ENCODE measurements at places on chromosomes 5 and 9. TPM values are rescaled to one million over a fixed set of nuclear protein-coding genes. Genes with fewer than 3 reads are reported as not detected.

DNA sequence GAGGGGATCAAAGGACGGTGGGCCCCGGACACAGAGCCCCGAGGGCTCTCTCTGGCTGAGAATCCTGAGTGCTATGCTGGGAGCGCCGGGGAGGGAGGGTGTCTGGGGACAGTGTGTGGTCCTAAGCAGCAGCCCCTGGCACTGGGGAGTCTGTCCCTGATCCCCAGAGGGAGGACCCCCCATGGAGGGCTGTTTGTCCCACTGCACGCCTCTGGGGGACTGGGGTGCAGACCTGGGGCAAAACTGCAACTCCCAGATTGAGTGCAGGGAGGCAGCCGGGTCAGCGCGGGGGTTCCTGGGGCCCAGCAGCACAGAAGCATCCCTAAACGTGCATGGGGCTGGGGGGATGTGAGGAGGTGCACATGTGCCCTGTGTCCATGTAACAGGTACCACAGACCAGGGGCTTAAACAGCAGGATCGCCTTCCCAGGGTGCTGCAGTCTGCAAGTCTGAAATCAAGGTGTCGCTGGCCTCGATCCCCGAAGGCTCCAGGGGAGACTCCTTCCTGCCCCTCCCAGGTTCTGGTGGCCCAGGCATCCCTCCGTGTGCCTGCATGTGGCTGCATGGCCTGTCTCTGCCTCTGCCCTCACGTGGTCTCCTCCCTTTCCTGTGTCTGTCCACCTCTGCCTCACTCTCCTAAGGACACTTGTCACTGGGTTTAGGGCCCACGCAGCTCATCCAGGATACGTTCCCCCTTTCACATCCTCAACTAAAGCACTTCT is 35.9 kb upstream of the IRX4 start:
- DNase-seq = no peak

- no peak for DNase-seq
Observed at GRCh38 chr5:33857037-33857436, 34.8 kb downstream of the ADAMTS12 start.

- DNase-seq = no peak
Observed at GRCh38 chr9:136229096-136230065, 16.2 kb downstream of the QSOX2 start.

DNA sequence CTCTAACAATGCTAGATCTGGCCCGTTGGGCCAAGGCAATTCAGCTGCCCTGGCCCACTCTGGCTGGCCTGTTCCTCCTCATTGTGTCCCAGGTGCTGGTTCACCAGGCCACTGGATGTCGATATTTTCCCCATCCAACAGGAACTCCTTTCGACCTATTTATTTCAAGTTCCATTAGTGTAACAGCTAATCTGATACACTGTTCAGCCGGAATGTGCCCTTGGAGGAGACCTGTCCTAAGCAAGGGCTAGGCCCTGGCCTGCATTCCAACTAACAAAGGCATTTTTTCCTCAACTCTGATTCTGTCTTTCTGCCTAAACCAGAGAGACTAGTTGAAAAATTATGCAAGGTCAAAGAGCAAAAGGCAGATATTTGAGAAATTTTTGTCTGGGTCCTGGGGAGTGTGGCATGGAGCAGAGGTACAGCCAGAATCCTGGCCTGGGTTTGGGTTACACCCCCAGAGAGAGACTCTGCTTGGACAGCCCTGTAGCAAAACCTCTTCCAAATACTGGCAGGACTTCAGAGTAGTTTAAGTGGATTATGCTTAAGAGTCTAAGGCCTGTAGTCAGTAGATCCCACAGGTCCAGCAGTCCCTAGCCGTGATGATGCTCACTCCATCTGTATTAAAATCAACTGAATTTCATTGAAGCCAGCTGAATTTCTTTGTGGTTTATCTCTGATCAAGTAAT is 36.1 kb downstream of the MARCHF11 start:
- no peak for DNase-seq

DNA sequence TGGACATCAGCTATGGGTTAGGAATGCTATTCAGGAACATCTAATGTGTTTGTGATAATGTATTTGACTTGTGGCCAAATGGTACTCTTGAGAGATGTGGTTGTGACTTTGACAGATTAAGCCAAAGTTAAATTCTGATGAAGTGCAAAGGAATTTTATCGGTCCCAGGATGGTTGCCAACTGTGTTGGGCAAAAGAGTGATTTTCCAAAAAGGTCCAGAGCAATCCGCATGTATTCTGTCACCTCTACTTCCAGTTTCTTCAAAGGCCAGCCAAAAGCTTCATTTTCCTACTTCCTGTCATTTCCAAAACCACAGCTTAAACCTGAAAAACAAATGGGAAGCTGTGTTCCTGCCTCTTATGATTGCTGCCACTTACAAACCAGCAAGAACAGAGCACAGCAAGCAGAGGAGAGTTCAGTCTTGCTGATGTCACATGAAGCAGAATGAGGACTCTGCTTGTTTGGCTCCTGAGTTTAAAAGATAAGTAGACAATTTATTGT is 59.8 kb downstream of the MARCHF3 start:
- no peak for DNase-seq

GRCh38 chr5:88924330-88924657 is 41.3 kb upstream of the MEF2C start:
- no peak for DNase-seq

GRCh38 chr5:68285851-68286611 is 70.5 kb downstream of the PIK3R1 start:
- DNase-seq = no peak

DNA sequence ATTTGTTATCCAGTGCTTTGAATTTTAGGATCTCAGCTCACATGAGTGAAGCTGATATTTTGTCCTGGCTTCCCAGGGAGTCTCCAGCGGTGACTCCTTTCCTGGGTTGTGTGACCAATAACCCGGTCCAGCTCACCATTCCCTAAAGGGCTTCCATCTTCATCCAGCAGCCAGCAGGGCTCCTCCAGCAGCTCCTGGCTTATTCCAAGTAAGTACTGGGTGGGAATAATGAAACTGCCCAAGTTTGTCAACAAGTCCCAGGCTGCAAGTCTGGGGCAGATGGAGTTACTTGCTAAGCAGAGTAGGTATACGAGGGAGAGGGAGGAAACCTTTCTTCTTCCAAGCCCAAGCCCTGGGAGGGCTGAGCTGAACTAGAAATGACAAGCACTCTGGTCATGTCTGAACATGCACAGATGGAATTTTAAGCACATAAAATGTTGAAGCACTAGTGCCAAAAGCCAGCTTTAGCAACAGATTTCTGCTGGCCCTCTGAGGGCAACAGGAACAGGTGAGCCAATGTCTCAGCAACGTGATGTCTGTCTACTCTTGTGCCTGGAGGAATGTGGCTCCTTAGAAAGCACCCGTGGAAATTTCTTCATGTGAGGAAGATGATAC is 153.7 kb upstream of the DAPK1 start:
- DNase-seq = no peak

DNA sequence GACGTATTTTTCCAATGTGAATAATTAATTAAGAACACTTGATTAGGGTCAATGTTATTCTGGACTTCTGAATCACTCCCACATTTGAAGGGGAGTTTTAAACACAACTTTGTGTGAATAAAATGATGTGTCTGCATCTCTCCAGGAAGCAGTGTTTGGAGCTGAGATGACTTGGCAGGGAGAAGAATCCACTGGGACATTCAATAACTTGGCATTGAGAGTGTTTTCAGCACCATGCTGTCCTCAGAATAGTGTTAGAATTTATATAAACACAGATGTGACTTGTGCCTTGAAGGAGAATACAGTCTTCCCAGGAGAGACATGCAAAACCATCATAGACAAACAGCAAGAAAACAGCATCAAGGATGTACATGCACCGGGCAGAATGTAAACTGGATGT is 32.7 kb upstream of the KCNMB1 start:
- no peak for DNase-seq

DNA sequence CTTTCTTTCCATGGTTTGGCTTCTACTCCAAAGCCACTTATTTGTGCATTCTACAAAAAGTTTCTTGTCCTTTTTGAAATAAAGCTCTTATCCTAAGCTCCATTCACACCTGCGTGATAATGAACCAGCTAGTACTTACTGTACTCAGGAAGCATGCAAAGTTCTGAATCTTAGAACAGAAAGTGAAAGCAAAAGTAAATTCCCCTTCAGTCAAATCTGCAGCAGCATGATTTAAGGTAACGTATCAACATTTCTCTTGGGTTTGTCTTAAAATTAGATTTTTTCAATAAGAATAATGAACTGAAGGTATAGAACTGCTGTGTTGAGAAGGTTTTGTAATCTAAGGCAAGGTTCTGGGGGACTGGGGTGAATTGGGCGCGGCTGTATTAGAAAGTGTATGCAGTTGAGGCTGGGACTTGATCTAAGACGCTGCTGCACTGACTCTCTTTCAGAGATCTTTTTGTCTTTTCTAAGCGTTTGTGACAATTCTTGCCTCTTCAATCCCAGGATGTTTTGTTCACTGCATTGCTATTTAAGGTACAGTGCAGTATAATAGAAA is at the start of gene ERAP2:
Gene ERAP2, plus strand, starts transcription at position 209 of the 559 bp plus-strand sequence. CDS start 3,186 bp downstream, outside the sequence.
- peak; percentile 34 for DNase-seq

DNA sequence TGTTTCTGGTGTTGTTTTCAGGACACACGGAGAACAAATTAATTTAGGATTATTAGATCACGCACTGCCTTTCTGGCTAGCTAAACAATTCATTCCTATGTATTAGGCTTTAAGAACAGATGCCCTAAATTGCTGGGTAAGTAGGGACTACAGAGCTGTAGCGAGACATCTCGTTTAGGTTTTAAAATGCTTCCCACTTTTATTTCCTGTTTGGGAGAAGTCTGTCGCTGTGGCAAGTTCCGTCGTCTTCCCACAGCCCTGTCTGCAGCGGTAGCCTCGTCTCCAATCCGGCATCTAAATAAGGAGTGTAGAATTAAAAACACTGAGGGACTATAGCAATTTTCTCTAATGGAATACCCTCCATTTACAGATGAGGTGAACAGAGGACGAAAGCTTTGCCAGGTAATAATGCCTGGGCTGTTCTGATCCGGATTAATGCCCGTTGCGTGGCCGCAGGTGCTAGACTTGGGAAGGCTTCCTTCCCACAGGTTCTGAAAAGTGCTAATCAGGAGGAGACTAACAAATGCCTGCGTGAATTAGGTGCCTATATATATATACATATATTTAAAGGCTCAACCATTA is 1.3 kb upstream of the TRIM36 start:
- DNase-seq = no peak

GRCh38 chr5:63128018-63128417 is 549.4 kb downstream of the LRRC70 start:
- DNase-seq = no peak

DNA sequence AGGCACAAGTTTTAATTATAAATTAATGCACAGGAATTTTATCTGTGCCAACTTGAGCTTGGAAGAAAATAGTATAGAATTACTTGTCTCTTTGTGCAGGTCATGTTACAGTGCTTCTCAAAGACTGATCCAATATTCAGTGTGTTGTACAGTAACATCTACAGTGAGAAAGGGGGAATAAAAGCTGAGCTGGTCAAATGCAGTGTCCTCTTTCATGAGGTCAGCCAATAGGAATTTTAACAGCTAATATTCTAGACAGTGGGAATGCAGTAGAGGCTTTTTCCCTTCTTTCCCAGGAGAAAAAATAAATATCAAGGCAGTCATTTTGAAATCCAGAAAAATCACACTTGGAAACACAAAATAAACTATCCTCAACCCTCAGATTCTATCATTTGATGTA is 95.7 kb upstream of the ITGA1 start:
- DNase-seq = no peak

- DNase-seq = no peak
Observed at GRCh38 chr5:45687701-45688100, 8.5 kb downstream of the HCN1 start.

DNA sequence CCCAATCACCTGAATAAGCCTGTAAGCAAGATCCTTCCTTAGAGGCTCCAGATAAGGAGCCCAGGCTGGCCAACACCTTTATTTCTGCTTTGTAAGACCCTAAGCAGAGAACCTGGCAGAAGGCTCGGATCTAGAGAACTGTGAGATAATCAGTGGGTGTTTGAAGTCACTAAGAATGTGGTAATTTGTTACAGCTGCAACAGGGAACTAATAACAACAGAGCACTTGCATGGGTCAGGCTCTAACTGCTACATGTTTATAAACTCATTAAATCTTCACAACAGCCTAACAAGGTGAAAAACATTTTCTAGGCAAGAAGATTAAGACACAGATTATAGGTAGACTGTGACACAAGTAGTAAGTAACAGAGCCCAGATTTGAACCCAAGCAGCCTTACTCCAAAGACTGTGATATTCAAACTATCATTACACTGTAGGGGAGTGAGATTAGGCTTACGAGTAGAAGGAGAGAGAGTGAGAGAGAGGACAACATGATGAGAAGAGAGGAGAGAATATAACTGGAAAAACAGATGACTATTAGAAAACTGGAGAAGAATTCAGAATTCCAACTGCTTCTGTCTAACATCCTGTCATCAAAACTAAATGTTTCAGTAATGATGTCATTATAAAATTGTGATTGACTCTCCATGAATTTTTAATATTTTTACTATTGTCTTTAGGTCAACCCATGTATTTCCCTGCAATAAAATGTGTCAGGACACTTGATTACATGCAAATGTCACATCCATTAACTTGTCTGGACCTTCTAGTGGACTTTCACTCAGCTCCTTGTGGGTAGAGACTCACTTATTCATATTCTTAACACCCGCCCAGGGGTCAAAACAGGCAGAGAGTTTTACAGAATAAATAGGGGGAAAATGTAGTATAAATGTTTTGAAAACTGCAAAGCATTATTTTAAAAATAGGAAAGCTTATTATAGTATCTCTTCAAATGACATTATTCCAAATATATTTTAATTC is 290.9 kb upstream of the RGMB start:
- no peak for DNase-seq

GRCh38 chr5:164708831-164709230 is 1203.4 kb downstream of the MAT2B start:
- no peak for DNase-seq

DNA sequence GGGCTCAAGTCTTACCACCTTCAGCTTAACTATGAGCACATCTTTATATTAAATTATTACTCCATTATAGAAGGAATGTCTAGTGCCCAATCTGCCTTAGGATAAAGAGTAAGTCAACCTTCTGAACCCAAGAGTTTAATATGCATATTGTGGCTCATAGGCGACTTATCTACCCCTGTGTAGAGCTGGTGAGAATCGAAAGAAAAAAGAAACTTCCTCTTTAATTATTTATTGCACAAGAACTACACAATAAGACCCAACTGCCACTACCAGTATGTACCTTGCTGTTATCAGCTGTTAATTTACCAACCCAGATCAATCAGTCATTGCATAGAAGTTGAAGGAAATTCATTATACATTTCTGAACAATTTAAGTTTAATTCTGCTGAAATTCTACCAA is 329.1 kb upstream of the SLC24A2 start:
- no peak for DNase-seq

GRCh38 chr5:176654856-176655255 is 7.6 kb downstream of the TSPAN17 start:
- DNase-seq = no peak

GRCh38 chr9:137175345-137175961 is 3.6 kb upstream of the TMEM210 start:
- no peak for DNase-seq

Gene PGM5
- not detected for total RNA-seq

Gene FCN1
- not detected for total RNA-seq

Gene OLFML2A
- 0.05 TPM for total RNA-seq

Gene APBA1
- 0.35 TPM for total RNA-seq

Gene FOXD4L5
- total RNA-seq = 0.07 TPM

Gene PCDHAC2
- not detected for total RNA-seq

Gene SEMA5A
- not detected for total RNA-seq

Gene PDLIM7
- total RNA-seq = 41.9 TPM

Gene F2RL1
- total RNA-seq = 1.6 TPM

Gene UNC5A
- not detected for total RNA-seq

Gene AQP3
- total RNA-seq = 8.5 TPM

Gene ACSL6
- 3.1 TPM for total RNA-seq

Gene IFNA8
- not detected for total RNA-seq

Gene PLCXD3
- not detected for total RNA-seq

All from activated CD4-positive, alpha-beta T cell treated with anti-CD3 and anti-CD28 coated beads for 36 hours (primary cell).